ENCODE measurements at places on chromosomes 16 and 17. TPM values are rescaled to one million over a fixed set of nuclear protein-coding genes. Genes with fewer than 3 reads are reported as not detected.

LDHD gene
- total RNA-seq, result 0.97 TPM

SALL1 gene
- total RNA-seq, result not detected

HS3ST3B1 gene
- total RNA-seq, result 0.44 TPM

KRT40 gene
- total RNA-seq, result not detected

CLDN7 gene
- total RNA-seq, result 0.82 TPM

RNF112 gene
- 0.25 TPM for total RNA-seq

PRDM7 gene
- not detected for total RNA-seq

C1QTNF8 gene
- not detected for total RNA-seq

TMC5 gene
- total RNA-seq, result not detected

ASGR2 gene
- total RNA-seq, result not detected

CDH8 gene
- total RNA-seq, result under 0.01 TPM

WIPI1 gene
- 69.3 TPM for total RNA-seq

SPNS3 gene
- 0.49 TPM for total RNA-seq

PER1 gene
- total RNA-seq, result 17.7 TPM

RTN4RL1 gene
- total RNA-seq, result not detected

GFAP gene
- total RNA-seq, result not detected

CLTC gene
- total RNA-seq, result 262 TPM

OTOA gene
- 0.06 TPM for total RNA-seq

PKMYT1 gene
- 6.6 TPM for total RNA-seq

SPDYE4 gene
- total RNA-seq, result not detected

UBE2O gene
- 51.5 TPM for total RNA-seq

RPL27 gene
- 736 TPM for total RNA-seq

LRRC75A gene
- total RNA-seq, result 4.5 TPM

CA4 gene
- total RNA-seq, result 1.0 TPM

RPH3AL gene
- total RNA-seq, result 18.9 TPM

KLHL10 gene
- total RNA-seq, result under 0.01 TPM

ATP2A1 gene
- 0.16 TPM for total RNA-seq

SLC38A8 gene
- total RNA-seq, result not detected

ADAD2 gene
- total RNA-seq, result 0.44 TPM

CDK5R1 gene
- 0.97 TPM for total RNA-seq

KRTAP2-2 gene
- not detected for total RNA-seq

CPHXL2 gene
- not detected for total RNA-seq
